ENCODE measurements at places on chromosomes 4 and X.

- H3K27ac ChIP-seq, result no peak overlapping the region
- peaks cover 17% of the 10 kb centered on the region for H3K4me1 ChIP-seq
- no peak for DNase-seq
- no peak overlapping the region for H3K4me3 ChIP-seq
- no peaks in the 10 kb centered on the region for H3K27me3 ChIP-seq
Measured at GRCh38 chr4:169159624-169160171, 111.1 kb downstream of the SH3RF1 start.

DNA sequence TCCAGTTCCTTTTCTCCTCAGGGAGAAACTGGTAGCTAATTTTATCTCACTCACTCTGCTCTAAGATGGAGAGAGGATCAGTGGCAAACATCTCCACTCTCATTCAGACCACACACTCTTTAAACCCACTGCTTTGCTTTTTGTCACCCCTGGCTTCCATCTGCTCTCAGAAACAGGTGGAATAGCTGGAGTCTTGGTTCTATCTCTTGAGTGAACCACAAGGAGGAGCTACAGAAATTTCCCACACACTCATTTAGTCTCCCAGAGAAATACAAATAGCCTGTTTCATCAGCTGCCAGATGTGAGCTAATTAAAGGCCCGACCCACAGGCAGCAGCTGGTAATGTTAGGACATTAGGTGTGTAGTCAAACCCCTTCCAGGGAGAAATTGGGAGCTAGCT, 96.6 kb downstream of the STPG2 start:
- no peak overlapping the region for H3K4me3 ChIP-seq
- DNase-seq, result no peak
- H3K27ac ChIP-seq, result no peak overlapping the region

DNA sequence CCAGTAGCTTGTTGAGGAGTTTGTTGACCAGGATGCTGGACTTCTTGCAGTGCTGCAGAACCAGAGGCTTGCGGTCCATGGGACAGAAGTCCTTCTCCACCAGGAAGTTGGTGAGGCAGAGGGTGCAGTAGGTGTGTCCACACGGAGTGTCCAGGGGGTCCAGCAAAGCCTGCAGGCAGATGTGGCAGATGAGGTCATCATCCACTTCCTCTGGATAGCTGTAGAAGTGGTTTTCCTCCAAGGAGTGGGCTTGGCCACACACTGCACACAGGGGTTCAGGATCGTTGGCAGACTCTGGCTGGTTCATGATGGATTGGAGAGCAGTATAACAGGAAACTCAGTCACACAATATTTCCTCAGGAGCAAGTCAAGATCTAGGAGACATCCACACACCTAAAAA, 17.6 kb downstream of the LNX1 start:
- DNase-seq, result no peak
- peaks cover 8% of the 10 kb centered on the region for H3K4me1 ChIP-seq
- peaks cover 20% of the 10 kb centered on the region for H3K36me3 ChIP-seq

GRCh38 chr4:140326395-140326993, 47.0 kb upstream of the SCOC start:
- H3K27me3 ChIP-seq, result no peaks in the 10 kb centered on the region
- H3K4me3 ChIP-seq, result no peak overlapping the region
- H3K27ac ChIP-seq, result no peak overlapping the region
- no peak for DNase-seq
- no peaks in the 10 kb centered on the region for H3K36me3 ChIP-seq

GRCh38 chr4:163702736-163703135, 208.2 kb downstream of the TMA16 start:
- no peak overlapping the region for H3K4me3 ChIP-seq
- H3K36me3 ChIP-seq, result no peaks in the 10 kb centered on the region
- H3K27me3 ChIP-seq, result no peaks in the 10 kb centered on the region
- no peaks in the 10 kb centered on the region for H3K4me1 ChIP-seq
- DNase-seq, result no peak
- H3K27ac ChIP-seq, result no peak overlapping the region

Data from progenitor cell of endocrine pancreas (in vitro differentiated cells).